Mammary microvascular endothelial cell (primary cell): ENCODE measurements at places on chromosomes 11 and 22. TPM values are rescaled to one million over a fixed set of nuclear protein-coding genes. Genes with fewer than 3 reads are reported as not detected.

The ROBO4 gene
- 405 and 425 TPM in 2 replicates for total RNA-seq

The RAB36 gene
- 0.73 and 1.3 TPM in 2 replicates for total RNA-seq

The TRIM51 gene
- not detected in 2 replicates for total RNA-seq

The RABL2B gene
- 5.5 and 5.8 TPM in 2 replicates for total RNA-seq

The ZDHHC5 gene
- total RNA-seq, result 42.8 and 48.2 TPM in 2 replicates

The DNAJB7 gene
- total RNA-seq, result not detected in 2 replicates

The FOLR1 gene
- not detected in 2 replicates for total RNA-seq

The POU2F3 gene
- 0.10 TPM in 1 of 2 replicates, not detected in the other for total RNA-seq

The C22orf31 gene
- total RNA-seq, result not detected in 2 replicates

The MMP13 gene
- not detected in 2 replicates for total RNA-seq

The IFTAP gene
- total RNA-seq, result 18.1 and 27.7 TPM in 2 replicates

The SLCO2B1 gene
- 0.15 and 0.60 TPM in 2 replicates for total RNA-seq

The GSTT2 gene
- total RNA-seq, result 1.3 and 6.1 TPM in 2 replicates

The MYO18B gene
- total RNA-seq, result 0.05 TPM in 1 of 2 replicates, not detected in the other

The TESMIN gene
- total RNA-seq, result 2.5 and 5.3 TPM in 2 replicates

The FAM180B gene
- not detected in 2 replicates for total RNA-seq

The TBX10 gene
- not detected in 2 replicates for total RNA-seq

The CTTN gene
- 281 and 284 TPM in 2 replicates for total RNA-seq

The TRIM29 gene
- 0.20 TPM in 1 of 2 replicates, not detected in the other for total RNA-seq

The CBLIF gene
- total RNA-seq, result not detected in 2 replicates

The CCDC188 gene
- 3.0 and 8.3 TPM in 2 replicates for total RNA-seq

The PKP3 gene
- 1.6 and 2.6 TPM in 2 replicates for total RNA-seq

The SYT13 gene
- not detected in 2 replicates for total RNA-seq

The OR8J3 gene
- total RNA-seq, result not detected in 2 replicates

The APOL4 gene
- total RNA-seq, result 1.1 and 3.3 TPM in 2 replicates

The C1QTNF4 gene
- total RNA-seq, result not detected in 2 replicates

The PHOX2A gene
- not detected in 2 replicates for total RNA-seq
